ENCODE measurements at places on chromosomes 7 and 10. TPM values are rescaled to one million over a fixed set of nuclear protein-coding genes. Genes with fewer than 3 reads are reported as not detected.

The ZNF33A gene
- 21.2 TPM for polyA plus RNA-seq

The MRLN gene
- not detected for polyA plus RNA-seq

DNA sequence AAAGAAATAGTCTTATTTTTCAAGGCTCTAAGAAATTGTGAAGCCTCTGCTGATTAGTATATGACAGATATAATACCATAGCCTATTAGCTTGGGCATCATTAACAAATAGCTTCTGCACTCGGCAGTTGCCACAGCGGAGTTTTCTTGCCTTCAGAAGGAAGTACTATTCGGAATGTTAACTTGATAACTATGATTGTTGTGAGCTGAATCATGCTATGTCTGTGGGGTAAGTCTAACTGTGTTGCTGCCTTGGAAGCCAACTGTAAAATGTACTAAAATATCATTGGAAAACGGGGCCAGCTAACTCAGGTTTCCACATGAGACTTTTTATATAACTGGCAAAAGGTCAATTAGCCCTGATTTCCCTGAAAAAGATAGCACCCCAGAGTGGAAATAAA, 93.2 kb downstream of the TWIST1 start:
- no peak for DNase-seq

DNA sequence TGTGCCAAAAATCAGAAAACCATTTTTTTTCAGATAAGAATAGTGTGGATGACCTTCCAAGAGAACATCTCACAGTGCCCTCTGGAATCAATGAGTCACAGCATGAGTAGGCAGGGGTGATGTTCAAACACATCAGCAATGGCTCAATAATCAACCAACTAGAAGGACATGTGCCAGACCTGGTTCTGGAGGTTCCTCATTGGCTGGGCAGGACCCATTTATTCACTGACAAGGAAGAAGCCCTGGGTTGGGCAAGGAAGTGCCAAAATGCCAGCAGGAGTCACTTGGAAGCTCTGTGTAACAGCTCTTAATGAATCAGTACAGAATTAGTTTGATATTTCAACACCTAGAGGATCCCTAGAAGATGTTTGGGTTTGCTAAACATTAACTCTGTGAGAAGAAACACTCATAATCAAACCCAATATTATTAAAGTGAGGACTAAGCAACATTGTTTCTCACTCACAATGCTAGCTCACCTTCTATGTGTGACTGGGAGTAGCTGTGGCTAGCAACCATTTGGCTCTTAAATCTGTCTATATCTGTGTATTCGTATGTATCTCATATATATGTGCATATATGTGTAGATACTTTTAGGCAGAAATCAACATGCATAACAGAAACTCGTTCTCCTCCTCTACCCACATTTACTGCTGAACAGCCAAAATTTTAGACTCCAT, 72.3 kb upstream of the APBB1IP start:
- no peak for DNase-seq

GRCh38 chr7:84712374-84713121, 474.3 kb downstream of the SEMA3D start:
- no peak for DNase-seq

The TMEM213 gene
- polyA plus RNA-seq: not detected

The NFKB2 gene
- polyA plus RNA-seq: 10.6 TPM

- no peak for DNase-seq
Measured at GRCh38 chr10:106938513-106938912, 226.0 kb downstream of the SORCS1 start.

The WNT8B gene
- polyA plus RNA-seq: not detected

DNA sequence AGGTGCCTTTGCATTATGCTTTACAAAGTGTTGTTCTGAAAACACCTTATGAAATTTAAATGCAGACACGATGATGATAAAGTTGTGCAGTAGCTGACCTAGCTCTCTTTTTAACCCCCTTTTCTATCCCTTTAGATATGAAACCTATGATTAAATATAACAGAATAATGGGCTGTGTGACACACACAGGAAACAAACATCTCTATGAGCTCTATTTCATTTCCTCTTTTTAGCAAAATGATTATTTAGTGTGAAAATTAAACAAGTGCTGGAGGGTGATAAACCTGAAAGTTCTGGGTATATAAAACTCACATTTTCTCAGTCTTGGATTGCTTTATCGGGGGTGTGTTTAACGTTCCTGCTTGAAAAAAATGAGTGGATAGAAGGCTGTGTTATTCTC, 1310.5 kb upstream of the CELF2 start:
- DNase-seq: no peak

The ZNF727 gene
- polyA plus RNA-seq: not detected

DNA sequence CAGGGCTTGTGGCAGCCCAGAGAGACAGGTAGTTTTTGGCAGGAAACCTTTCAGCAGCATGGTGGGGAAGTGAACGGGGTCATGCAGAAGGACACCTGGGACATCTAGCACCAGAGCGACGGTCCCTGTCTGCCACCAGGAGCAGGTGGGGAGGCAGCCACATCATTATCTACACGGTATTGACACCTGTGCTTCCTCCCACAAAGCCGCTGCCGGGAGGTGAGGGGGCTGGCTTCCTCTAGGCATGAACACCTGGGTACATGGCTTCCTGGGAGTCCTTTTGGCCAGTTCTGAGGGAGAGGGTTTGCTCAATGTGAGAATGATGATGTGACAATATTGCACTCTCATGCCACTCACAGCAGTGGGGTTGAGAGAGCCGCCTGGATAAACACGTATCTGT, 275.2 kb downstream of the ACTR3B start:
- DNase-seq: no peak

- DNase-seq: peak; percentile 41
Measured at GRCh38 chr10:132632091-132632561, 94.5 kb downstream of the INPP5A start.

GRCh38 chr7:2624293-2624886, 7.4 kb upstream of the TTYH3 start:
- DNase-seq: no peak

- no peak for DNase-seq
Measured at GRCh38 chr7:105932835-105933477, 30.1 kb upstream of the CDHR3 start.

DNA sequence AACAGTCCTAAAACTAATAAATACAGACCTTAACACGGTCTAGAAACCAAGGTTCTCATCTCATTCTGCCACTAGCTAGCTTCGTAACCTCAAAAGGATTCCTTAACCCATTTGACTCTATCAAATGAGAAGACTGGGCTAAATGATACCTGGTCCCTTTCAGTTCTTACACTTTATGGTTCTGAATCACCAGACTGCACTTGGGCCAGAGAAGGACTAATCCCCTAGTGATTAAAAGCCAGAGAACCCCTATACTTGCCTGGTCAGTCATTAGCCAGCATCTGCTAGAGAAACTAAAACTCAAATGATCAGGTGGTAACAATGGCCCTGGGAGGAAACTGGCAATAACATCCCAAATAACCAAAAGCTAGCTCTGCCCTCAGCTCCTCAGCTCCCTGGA, 16.8 kb downstream of the TMEM243 start:
- no peak for DNase-seq

The RBM28 gene
- 33.5 TPM for polyA plus RNA-seq

The FXYD4 gene
- not detected for polyA plus RNA-seq

The CALHM3 gene
- polyA plus RNA-seq: not detected

GRCh38 chr7:23234569-23235296, 11.8 kb upstream of the GPNMB start:
- DNase-seq: no peak

DNA sequence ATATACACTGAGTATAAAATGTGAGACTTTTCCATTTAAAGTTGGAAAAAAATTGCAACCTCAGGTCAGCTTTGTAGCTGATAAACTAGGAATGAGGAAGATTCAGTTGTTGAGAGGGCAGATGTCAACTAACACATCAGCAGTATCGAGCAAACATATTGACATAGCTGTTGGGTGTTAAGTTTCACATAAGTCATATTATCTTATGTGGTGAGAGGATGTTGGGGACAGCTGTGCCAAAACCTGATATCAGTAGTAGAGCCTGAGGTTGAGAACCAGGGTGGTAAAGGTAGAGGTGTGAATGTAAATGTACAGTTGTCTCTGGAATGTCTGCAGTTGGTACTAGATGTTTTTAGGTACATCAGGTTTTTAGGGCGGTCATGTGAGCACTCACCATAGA, 5.0 kb downstream of the ZRANB1 start:
- no peak for DNase-seq

The ASZ1 gene
- polyA plus RNA-seq: 0.70 TPM

Data from cardiac muscle cell (in vitro differentiated cells and primary cell).